ENCODE measurements at places on chromosomes 7 and 10.

DNA sequence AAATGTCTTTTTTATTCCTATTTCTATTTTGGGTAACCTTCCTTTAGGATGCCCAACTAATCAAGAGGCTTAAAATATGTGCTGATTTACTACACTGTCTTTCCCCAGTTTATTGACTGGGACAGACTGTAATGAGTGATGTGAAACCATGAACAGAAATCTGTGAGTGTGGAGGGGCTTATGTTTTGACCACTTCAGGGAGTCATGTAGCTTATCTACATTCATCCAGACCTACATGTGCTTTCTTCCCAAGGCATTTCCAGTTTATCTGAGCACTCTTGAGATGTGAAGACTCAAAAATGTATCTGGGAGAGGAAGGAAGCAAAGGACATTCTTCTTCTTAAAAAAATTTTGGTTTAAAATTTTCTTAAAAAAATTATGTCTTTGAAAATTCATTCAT is 45.2 kb downstream of the STAM start:
- no peak for DNase-seq

DNA sequence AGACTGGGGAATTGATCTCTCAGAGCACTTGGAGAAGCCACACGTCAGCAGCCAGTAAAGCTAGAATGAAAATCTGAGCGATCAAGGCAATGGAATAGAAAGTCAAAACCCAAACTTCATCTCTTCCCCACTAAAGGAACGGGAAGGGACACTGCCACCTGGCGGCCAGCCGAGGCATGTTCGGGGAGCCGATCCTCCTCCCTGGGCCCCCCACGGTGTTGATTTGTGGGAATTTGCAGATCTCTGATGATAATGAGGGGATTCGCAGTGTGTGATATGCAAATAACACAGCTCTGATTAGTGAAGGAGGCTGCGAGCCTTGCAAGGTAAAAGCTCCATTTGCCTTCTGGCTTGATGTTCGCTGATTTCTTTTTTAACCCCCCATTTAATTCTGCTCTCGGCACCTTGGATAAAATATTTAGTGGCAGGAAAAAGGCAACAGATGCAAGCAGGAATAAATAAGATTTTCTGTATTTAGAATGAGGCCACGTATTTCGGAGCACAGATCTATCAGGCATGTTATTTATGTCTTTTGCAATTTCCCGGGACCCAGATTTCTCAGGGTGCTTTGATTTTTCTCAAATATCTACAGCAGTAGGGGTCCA is 258.6 kb downstream of the PAXIP1 start:
- DNase-seq, result no peak

GRCh38 chr10:34101001-34101400 is 714.1 kb downstream of the PARD3 start:
- no peak for DNase-seq

- peak; percentile 76 for DNase-seq
Observed at GRCh38 chr7:39504963-39505362, 61.2 kb upstream of the YAE1 start.

- no peak for DNase-seq
Observed at GRCh38 chr10:44647877-44648542, 263.1 kb upstream of the CXCL12 start.

- DNase-seq, result peak; percentile 35
Observed at GRCh38 chr10:126500866-126501265, 112.6 kb upstream of the ADAM12 start.

- DNase-seq, result no peak
Observed at GRCh38 chr10:97136756-97137155, 49.0 kb downstream of the SLIT1 start.

GRCh38 chr7:106127984-106128780 is 16.1 kb upstream of the SYPL1 start:
- DNase-seq, result no peak

DNA sequence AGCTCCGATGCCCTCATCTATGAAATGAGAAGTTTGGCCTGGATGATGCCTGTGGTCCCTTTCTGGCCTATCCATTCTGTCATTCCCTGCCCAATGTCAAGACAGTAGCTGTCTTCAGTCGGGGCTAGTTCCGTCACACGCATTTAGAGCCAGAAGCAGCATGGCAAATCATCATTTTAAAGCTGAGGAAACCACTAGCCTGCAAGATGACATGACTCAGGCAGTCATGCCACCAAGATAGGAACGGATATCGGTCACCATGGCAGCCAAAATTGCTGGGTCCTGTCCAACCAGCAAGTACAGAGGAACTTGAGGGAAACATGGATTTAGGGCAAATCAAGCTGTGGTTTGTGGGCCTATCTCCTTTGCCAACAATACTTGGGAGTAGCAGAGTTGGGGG is 64.5 kb upstream of the MRLN start:
- peak; percentile 33 for DNase-seq

DNA sequence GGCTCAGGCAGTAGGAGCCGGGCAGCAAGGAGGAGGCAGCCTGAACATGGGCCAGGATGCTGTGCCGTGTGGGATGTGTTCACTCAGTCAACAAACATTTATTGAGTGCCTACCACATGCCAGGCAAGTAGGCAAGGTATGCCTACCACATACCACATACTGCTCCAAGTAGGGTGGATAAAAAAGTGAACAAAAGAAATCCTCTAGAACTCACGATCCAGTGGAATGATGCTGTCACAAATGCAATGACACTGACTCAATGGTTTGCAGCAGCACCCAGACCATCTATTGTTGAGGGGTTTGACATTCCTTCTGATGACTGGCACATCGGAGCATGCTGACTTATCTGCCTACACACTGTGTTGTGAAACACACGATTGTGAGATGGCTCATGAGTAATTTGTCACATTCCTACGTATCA is 413.5 kb downstream of the NRG3 start:
- DNase-seq, result peak; percentile 41

- peak; percentile 92 for DNase-seq
Observed at GRCh38 chr10:29804025-29804852, 169.5 kb upstream of the SVIL start.

- peak; percentile 81 for DNase-seq
Observed at GRCh38 chr10:113084031-113084430, 134.0 kb downstream of the TCF7L2 start.

- DNase-seq, result no peak
Observed at GRCh38 chr7:35865287-35865686, 64.4 kb downstream of the SEPTIN7 start.

DNA sequence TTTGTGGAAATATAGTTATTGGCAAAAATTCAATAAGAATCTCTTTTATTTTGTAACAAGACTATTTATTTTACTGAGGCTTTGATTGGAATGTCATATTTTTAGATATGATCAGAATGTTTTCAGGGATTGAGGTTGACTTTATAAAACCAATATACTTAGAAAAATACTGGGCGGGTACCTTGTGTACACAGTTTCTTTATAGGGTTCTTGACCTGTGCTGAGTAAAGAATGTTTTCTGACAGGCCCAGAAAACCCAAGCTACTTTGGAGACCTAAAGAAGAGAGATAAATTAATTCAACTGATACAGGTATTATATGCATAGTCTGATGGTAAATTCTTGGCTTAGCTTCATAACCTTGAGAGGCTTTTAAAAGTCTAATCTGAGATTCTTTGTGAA is 23.9 kb upstream of the SPAM1 start:
- DNase-seq, result no peak

GRCh38 chr10:14378387-14378960 is 47.8 kb upstream of the FRMD4A start:
- no peak for DNase-seq

- no peak for DNase-seq
Observed at GRCh38 chr7:98398567-98399372, 2.1 kb downstream of the BAIAP2L1 start.

DNA sequence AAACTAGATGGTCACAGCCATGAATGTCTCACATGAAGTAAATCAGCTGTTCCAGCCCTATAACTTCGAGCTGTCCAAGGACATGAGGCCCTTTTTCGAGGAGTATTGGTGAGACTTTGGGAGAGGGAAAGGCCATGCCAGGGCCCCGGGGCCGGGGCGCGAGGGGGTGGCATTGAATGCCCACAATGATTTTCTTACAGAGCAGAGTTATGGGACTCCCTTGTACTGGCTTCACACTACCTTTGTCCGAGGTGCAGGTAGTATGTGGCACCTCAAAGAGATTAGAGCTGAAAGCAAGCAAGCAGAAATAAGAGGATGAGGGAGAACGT is 407 bp downstream of the ELOVL3 start:
- no peak for DNase-seq

DNA sequence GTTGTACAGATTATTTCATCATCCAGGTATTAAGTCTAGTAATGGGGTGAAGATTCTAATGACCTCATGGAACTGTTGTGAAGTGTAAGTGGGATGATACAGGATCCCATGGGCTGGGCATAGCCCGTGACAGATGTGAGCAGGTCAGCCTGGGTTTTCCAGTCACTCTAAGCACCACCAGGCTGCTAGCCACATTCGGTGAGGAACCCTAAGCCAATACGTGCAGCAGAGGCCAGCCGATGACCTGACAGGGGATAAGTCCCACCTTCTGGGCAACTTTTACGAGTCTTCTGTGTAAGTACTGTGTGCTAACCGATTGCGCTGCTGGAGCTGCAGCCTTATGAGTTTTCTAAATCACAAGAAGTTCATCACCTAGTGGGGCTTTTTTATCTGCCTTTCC is 7.3 kb downstream of the ZNF503 start:
- no peak for DNase-seq

- no peak for DNase-seq
Observed at GRCh38 chr10:120969219-120969645, 118.1 kb downstream of the WDR11 start.

- no peak for DNase-seq
Observed at GRCh38 chr7:43609097-43609496, 26.2 kb downstream of the STK17A start.

DNA sequence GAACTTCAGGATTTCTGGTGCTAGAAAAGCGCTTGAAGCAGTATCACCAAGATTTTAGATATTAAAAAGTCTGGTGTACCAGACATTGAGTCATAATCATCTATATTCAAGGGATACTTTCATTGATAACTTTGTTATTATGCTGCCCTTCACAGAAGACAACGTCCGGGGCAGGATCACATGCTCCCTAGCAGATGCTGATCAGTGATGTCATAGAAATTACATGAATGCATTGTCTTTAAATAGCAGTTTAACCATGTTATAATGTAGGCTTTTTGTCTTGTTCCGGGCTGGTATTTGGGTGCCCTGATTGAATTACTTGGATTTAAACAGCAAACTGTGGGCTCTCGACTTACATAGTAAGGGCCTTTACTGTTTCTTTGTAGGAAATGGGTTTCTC is 54.0 kb downstream of the VWA2 start:
- DNase-seq, result no peak

- no peak for DNase-seq
Observed at GRCh38 chr7:21393937-21394336, 33.9 kb upstream of the SP4 start.

DNA sequence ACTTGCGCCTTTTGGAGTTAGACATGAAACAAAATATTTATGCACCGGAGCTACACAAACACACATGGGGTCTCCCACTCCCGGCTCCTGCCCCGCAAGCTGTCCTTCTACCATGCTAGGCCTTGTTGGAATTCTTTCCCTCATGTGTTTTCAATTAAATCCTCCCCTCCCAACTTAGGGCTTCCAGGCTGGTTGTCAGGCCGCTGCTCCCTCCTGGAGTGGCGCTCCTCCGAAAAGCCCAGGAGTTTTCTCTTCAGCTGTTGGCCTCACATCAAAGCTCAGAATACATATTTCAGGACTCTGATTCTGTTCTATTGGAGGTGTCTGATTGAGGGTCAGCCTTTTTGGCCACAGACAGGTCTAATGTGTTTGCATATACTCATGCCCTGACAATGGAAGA is 113.3 kb downstream of the FANK1 start:
- no peak for DNase-seq

- DNase-seq, result no peak
Observed at GRCh38 chr10:10044922-10045764, 972.5 kb upstream of the CELF2 start.

GRCh38 chr7:8371742-8372141 is 61.7 kb upstream of the NXPH1 start:
- DNase-seq, result no peak

- peak; percentile 34 for DNase-seq
Observed at GRCh38 chr10:118569241-118569881, 26.1 kb downstream of the PRLHR start.

GRCh38 chr7:138021889-138022288 is 20.0 kb upstream of the CREB3L2 start:
- no peak for DNase-seq

GRCh38 chr10:83515001-83515400 is 624.3 kb upstream of the GHITM start:
- DNase-seq, result no peak

DNA sequence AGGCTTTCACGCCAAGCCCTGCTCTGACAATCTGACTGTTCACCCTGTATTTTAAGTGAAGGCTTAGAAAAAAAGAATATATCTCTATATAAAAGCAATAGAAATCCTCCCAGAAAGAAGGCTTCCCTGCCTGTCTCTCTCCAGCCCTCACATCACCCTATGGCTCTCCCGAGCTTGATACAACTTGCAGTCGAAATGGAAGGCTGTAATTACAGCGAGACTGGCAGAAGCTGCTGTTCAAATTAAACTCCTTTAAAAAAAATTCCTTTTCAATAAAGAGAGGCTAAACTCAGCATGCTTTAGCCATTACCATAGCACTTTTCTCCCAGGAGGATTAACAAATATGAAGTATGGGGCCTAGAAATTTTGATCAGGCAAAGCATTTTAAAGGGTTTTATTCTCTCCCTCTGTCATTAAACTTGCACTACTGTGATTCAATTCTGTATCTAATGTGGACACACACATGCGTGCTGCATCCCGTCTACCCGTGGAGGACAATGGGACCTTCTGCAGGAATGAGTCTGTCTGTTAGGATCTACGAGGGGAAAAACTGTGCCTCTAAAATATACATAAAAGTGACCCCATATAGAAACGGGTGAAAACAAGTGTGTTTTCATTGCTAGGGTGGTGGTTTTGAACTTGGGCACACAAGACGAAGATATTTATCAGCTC is 223.8 kb downstream of the USP6NL start:
- DNase-seq, result no peak

DNA sequence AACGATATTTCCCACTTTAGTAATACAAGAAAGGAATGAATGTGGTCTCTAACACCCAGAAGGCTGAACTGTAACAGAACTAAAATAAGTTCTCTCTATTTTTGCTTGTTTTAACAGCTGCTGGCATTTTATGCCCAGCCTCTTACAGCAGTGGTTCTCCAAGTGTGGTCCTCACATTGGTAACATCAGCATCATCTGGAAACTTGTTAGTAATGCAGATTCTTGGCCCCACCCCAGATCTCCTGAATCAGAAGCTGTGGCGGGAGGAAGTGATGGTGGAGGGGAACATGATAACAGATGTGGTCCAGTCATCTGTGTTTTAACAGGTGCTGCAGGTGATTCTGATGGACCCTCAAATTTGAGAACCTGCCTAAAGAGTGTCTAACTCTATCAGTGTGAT is 170.1 kb downstream of the TMEM26 start:
- DNase-seq, result no peak

GRCh38 chr7:124514471-124514870 is 251.1 kb downstream of the GPR37 start:
- no peak for DNase-seq
